Metanephros (tissue), 2 donors: ENCODE measurements at places on chromosomes 5 and 9. TPM values are rescaled to one million over a fixed set of nuclear protein-coding genes. Genes with fewer than 3 reads are reported as not detected.

The FKTN gene
- 17.0 TPM for total RNA-seq

The OR13F1 gene
- total RNA-seq, result not detected

The GMCL2 gene
- not detected for total RNA-seq

The STPG3 gene
- total RNA-seq, result not detected

The IFNA2 gene
- not detected for total RNA-seq

The IFNA4 gene
- not detected for total RNA-seq

The MSX2 gene
- 0.47 TPM for total RNA-seq

The FOXD4L6 gene
- total RNA-seq, result not detected

The PPP1R2B gene
- not detected for total RNA-seq

The LCN1 gene
- not detected for total RNA-seq

The IRX1 gene
- total RNA-seq, result 50.3 TPM

The SELENOP gene
- 366 TPM for total RNA-seq

The CYSRT1 gene
- total RNA-seq, result 0.76 TPM

The AGXT2 gene
- total RNA-seq, result 25.9 TPM

The SLC36A2 gene
- 6.4 TPM for total RNA-seq

The CXCL14 gene
- 37.1 TPM for total RNA-seq

The PDZD2 gene
- total RNA-seq, result 25.3 TPM

The SOWAHA gene
- 6.9 TPM for total RNA-seq

The NAA35 gene
- 26.9 TPM for total RNA-seq
